Tibial nerve (tissue), 4 donors: ENCODE measurements at places on chromosomes 7 and 10. TPM values are rescaled to one million over a fixed set of nuclear protein-coding genes. Genes with fewer than 3 reads are reported as not detected.

DNA sequence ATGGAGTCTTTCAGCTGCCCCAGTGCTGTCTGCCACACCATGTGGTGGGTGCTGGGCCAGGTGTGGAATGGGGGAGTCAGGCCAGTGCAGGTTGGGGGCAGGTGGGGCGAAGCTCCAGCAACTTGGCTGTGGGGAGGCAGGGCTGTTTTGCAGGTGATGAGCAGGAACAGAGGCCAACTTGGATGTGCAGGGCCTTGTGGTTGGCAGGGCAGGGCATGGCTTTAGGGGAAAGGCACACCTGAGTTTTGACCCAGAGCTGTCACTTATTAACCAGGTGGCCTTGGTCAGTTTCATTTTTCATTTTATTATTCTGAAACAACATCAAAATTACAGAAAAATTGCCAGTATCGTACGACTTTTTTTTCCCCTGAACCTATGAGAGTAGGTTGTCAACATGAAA lies 1.1 kb upstream of the SFTPA2 start:
- no peaks in the 10 kb centered on the region for H3K27me3 ChIP-seq
- no peaks in the 10 kb centered on the region for H3K4me1 ChIP-seq
- no peak overlapping the region for H3K27ac ChIP-seq
- no peaks in the 10 kb centered on the region for H3K36me3 ChIP-seq
- no peak overlapping the region for H3K4me3 ChIP-seq
- no peak for DNase-seq

The CLEC2L gene
- total RNA-seq, result 3.1 TPM

DNA sequence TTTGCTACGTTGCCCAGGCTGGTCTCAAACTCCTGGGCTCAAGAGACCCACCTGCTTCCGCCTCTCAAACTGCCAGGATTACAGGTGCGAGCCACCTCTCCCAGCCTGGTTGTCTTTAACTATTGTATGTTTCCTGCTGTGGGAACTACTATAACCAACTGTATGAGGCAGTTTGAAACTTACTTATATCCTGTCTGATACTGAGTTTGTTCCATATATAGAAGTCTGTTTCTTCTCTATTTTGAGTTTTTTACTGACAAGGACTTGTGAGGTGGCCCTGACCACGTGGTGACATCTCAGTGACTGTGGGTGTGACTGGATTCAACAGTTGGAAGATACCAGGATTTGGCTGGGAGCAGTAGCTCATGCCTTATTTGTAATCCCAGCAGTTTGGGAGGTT lies 14.2 kb downstream of the FBH1 start:
- H3K4me3 ChIP-seq, result no peak overlapping the region
- H3K27me3 ChIP-seq, result no peaks in the 10 kb centered on the region
- no peaks in the 10 kb centered on the region for H3K4me1 ChIP-seq
- no peak for DNase-seq

DNA sequence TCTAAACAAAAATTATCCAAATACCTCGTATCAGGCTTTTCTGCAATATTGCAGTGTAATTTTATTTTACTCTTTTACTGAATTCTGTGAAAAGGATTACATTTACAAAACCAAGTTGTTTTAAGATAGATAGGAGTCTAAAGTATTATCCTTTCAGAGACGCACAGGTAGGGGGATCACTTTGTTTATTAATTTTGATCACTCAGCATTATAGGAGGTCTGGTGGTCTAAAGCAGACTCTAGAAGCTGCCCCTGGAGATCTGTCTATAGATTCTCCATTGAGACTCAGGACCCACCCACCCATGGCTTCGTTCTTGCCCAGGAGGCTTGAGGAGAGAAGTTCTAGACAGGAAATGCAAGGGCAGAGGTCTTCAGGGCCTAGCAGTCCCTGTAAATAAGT lies 223.4 kb upstream of the YAE1 start:
- H3K4me1 ChIP-seq, result no peaks in the 10 kb centered on the region
- H3K36me3 ChIP-seq, result no peaks in the 10 kb centered on the region
- H3K27ac ChIP-seq, result no peak overlapping the region
- H3K4me3 ChIP-seq, result no peak overlapping the region

DNA sequence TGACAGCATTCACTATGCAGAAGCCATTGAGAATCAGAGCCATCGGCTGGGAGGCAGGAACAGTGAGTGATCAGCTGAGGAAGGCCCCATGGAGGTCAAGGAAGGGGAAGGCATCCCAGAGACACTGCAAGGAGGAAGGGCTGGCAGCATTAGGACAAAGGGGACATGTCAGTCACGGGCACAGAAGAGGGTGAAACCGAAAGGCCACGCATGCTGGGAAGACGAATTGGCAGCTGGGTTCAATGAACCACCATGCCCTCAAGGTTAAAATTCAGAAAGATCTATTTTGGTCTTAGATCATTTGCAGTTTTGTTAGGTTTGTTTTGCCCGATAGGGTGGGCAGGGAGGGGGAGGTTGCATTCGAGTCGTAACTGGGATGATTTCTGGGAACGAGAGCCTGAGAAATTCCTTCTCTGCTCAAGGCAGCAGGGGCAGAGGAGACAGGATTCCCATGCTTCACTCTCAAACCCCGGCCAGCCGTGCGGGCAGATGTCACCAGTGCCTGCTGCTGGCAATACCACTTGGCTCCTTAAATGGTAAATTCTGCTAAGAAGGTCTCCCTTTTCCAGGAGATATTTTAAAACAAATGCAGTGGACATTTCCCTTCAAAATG lies 57.7 kb downstream of the ASB13 start:
- no peaks in the 10 kb centered on the region for H3K36me3 ChIP-seq
- H3K27me3 ChIP-seq, result no peaks in the 10 kb centered on the region
- no peak overlapping the region for H3K4me3 ChIP-seq
- H3K27ac ChIP-seq, result no peak overlapping the region

DNA sequence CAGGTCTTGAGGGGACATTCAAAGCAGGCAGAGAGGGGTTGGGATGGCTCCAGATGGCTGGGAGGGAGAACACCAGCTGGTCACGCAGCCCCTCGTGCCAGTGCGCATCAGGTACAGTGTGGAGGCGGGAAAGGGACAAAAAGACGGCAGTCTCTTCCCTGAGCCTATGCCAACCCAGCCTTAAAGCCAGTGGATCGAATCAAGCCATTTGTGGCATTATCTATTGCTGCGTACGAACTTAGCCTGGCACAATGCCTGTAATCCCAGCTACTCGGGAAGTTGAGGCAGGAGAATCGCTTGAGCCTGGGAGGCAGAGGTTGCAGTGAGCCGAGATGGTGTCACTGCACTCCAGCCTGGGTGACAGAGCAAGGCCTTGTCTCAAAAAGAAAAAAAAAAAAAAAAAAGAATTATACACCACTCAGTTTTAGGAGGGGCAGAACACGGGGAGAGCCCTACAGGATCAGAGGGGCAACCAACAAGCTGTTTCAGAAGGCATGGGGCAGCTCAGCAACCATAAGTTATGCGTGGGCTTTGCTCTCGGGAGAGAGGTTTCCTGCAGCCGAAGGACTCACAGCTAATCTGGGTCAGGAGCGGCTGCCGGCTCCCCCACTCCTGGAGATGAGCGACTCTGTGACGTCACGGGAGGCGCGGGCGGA lies 356 bp upstream of the NDUFB2 start:
- H3K27ac ChIP-seq, result peak overlapping the region; percentile 93
- peaks cover 10% of the 10 kb centered on the region for H3K4me1 ChIP-seq
- H3K4me3 ChIP-seq, result peak overlapping the region; percentile 71
- no peaks in the 10 kb centered on the region for H3K27me3 ChIP-seq

DNA sequence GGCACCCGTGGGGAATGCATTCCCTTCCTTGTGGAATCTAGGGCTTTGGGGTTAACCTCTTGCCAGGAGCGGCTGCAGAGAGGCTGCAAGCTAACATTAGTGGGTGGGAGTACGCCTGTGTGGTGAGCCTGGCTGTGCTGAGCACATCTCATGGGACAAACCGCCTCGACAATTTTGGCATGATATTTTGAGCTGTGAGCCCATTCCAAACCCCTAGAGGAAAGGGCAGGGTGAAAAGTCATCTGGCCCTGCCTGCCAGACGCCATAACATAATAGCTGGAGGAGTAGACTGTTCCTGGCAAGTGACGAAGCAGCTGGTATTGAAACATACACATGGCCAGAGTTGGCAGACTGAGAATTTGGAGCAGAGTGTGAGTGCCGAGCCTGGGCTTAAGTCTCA lies 110.0 kb downstream of the TACC2 start:
- no peak for DNase-seq
- H3K27me3 ChIP-seq, result no peaks in the 10 kb centered on the region
- no peaks in the 10 kb centered on the region for H3K36me3 ChIP-seq
- no peak overlapping the region for H3K4me3 ChIP-seq

DNA sequence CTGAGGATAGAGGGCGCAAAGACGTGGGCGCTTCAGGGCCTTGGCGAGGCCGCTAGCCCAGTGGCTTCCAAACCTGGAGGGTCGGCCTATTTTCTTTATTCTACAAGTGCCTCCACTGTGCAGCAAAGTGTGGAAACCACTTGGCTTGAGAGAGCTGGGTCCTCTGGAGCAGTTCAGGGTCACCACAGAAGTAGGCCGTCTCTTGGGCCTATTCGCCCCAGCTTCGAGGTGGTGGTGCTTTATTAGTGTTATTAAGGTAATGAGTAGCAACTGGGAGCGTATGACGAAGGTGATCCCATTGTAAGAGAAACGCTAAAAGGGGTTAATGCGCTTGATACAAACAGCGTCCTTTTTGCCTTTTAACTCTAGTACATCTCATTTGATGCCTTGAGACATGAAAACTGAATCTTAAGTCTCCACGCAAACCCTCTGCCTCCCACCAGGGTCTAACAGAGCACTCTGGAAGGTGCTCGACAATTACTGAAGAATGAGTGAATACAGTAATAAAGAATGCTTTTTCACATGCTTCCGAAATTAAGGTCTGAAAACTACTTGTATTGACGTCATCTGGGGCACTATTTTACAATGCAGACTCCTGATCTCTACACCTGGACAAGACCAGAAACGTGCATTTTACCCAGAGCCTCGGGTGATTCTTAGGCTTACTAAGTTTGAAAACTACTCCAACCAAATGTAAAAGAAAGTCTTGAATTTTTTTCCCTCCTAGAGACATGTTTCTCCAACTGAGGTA lies 647 bp upstream of the GSAP start:
- peak overlapping the region; percentile 94 for H3K4me3 ChIP-seq
- no peaks in the 10 kb centered on the region for H3K4me1 ChIP-seq
- peak overlapping the region; percentile 89 for H3K27ac ChIP-seq
- no peaks in the 10 kb centered on the region for H3K27me3 ChIP-seq
- no peak for DNase-seq

GRCh38 chr7:20601121-20601520 lies 14.3 kb upstream of the ABCB5 start:
- no peaks in the 10 kb centered on the region for H3K27me3 ChIP-seq
- H3K4me3 ChIP-seq, result no peak overlapping the region
- H3K4me1 ChIP-seq, result peaks cover 4% of the 10 kb centered on the region

DNA sequence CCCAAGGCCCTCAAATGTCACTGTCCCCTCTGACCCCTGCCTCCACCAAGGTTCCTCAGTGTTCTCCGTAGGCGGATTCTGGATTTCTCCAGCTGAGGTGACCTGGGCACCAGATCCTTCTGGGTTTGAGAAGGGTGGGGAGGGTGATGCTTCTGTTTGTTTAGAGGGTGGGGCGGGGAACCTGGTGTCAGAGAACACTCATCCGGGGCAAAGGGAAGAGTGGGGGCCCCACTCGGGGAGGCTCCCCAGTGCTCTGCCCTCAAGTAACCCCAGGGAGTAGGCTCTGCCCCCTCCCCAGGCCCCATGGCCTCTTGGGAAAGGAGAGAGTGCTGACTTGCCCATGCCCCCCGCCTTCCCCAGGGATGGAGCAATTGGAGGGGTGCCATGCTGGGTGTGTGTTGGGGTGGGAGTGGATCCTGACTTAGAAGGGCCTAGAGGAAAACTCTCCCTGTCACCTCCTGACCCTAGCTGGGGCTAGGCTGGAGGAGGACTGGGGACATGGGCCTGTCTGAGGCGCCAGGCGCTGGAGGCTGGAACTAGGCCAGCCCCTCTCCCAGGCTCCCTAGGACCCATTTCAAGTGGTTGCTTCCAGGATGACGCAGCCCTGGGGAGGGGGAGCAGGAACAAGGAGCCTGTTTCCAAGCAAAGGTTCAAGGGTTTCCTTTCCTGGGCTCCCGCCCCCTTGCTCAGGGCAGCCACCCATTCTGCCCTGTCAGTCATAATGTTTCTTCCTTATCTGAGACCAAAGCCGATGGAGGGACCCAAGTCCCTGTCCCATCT lies 27.9 kb downstream of the KAZALD1 start:
- no peak overlapping the region for H3K4me3 ChIP-seq
- no peak overlapping the region for H3K27ac ChIP-seq
- H3K36me3 ChIP-seq, result no peaks in the 10 kb centered on the region
- peaks cover 89% of the 10 kb centered on the region for H3K27me3 ChIP-seq
- no peak for DNase-seq

The TCAF2 gene
- total RNA-seq, result 4.7 TPM

DNA sequence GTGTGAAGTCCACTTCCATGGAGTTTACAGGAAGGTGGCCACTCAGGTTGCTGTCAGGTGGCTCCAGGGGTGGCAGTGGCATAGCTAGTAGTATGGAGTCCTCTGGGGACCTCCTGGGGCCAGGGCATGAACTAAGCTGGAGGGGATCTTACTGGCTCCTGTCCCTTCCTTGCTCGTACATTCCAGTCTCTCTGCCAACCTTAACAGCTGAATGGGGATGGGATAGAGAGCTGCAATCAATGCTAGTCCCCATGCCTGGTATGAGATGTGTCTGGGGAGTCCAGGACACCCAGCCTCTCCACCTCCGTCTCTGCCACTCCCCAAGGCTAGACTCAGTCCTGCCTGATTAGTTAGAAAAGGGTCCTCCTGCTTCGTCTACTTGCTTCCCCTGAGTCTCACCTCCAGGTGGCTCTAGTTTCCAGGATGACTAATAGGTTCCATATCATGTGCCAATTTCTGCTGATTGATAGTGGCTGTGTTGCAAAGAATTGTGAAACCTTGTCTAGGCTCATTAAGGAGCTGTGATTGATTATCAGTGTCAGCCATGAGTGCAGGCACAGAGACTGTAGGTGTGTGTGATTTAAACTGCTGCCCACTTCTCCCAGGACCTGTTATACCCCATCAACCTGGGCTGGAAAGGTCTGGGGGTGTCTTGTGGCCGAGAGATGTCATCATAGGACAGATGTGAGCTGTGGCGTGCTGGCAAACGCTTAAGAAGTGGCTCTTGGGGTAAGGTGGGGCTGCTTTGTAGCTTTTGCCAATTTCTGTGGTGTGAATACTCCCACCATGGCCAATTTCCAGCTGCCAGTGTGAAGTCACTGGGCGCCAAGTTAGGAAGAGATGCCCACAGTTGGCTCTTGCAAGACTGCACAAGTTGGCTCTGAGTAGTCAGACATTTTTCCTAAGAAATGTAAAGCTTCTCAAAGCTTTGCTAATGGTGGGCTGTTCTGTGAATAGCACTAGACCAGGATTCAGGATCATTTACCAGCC lies 59.8 kb downstream of the COL13A1 start:
- peaks cover 4% of the 10 kb centered on the region for H3K4me1 ChIP-seq
- H3K36me3 ChIP-seq, result no peaks in the 10 kb centered on the region
- no peak overlapping the region for H3K4me3 ChIP-seq
- H3K27me3 ChIP-seq, result no peaks in the 10 kb centered on the region
- no peak overlapping the region for H3K27ac ChIP-seq
- DNase-seq, result peak; percentile 9

GRCh38 chr10:58477122-58477521 lies 35.5 kb upstream of the BICC1 start:
- H3K4me3 ChIP-seq, result no peak overlapping the region
- no peaks in the 10 kb centered on the region for H3K36me3 ChIP-seq
- H3K27me3 ChIP-seq, result no peaks in the 10 kb centered on the region
- no peak overlapping the region for H3K27ac ChIP-seq
- no peaks in the 10 kb centered on the region for H3K4me1 ChIP-seq
- no peak for DNase-seq

The ADRB1 gene
- 0.87 TPM for total RNA-seq
